ENCODE measurements at places on chromosomes 2 and 18.

- no peak for DNase-seq
These were observed 9.3 kb upstream of the GPR35 start for GRCh38 chr2:240615820-240616547.

DNA sequence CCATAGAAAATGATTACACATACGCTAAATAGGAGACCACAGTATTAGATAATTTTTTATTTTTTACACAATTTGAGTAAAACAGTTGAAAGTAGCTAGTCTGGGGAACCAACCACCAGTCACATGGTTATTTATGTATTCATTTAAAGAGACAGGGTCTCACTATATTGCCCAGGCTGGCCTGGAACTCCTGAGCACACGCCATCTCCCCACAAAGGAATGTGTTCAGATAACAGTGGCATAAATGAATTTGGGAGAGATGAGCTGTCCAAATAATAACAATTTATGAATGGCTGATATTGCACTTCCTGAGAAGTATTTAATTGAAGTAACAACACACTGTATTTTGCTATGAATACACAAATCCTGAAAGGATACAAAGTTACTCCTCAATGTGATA is 39.7 kb downstream of the KIDINS220 start:
- no peak for DNase-seq

GRCh38 chr2:235238537-235238936 is 255.3 kb upstream of the AGAP1 start:
- no peak for DNase-seq

DNA sequence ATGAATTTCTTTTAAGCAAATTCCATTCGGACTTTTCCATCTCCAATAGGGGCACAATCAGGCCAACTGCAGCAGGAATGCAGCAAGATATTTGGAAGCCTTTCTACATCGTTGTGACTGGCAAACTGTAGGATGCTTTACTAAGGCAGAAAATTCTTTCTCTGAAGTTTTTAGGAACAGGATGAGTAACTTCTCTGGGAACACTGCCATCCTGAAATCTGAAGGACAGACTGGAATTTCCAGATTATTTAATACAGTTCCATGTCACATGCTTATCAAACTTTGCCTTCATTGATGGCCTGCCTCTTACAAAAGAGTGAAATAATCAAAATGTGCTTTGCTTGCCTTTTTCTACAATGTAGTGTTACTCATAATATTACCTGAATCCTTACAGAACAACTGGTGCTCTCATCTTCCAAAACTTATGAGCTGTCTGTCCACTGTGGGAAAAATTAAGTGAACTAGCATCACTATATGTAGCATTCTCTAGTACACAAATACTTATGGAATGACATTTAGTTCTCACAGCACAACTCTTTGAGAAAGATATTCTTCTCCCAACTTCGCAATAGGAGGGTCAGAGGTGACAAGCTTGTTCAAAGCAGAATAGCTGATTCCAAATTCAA is 32.0 kb upstream of the MAP2 start:
- no peak for DNase-seq

DNA sequence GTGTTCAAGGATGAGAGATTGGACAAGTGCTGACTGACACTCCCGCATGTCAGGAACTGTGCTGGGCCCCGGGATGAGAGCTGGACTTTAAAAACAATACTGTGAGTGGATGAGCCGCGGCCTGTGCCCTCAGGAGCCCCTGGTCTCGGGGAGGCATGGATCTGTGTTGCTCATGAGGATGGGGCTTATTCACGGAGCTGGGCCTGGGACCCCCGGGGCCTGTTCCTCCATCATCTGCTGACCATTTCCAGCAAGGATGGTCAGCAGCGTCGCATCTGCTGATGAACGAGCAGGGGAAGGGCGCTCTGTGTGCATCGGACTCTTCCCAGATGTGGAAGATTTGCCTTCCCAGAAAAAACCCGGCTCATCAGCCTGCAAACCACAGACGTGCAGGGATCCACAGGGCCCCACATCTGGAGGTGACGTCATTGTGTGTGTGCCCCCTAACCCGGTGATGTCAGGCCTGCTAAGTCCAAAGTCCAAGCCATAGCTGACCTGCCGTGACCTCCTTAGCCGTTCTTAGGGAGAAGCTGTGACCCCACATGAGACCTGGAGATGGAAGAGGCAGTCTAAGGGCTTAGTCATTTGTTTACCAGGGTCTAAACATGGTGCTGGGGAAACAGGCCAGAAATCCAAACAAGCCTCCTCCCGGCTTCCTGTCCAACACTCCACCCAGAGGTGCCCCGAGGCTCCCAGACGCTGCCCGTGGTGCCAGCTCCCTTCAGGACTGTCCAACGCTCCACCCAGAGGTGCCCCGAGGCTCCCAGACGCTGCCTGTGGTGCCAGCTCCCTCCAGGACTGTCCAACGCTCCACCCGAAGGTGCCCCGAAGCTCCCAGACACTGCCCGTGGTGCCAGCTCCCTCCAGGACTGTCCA is 143.9 kb downstream of the PXDN start:
- DNase-seq: no peak

- no peak for DNase-seq
These were observed 1.6 kb upstream of the ADRA2B start for GRCh38 chr2:96117701-96118588.
